ENCODE measurements at places on chromosomes 3 and 15. TPM values are rescaled to one million over a fixed set of nuclear protein-coding genes. Genes with fewer than 3 reads are reported as not detected.

SLC2A2 gene
- not detected for total RNA-seq

KIF23 gene
- total RNA-seq, result 0.71 TPM

RETNLB gene
- not detected for total RNA-seq

- no peak for DNase-seq
These were observed 35.6 kb upstream of the MTHFS start for GRCh38 chr15:79932447-79932846.

- DNase-seq, result no peak
These were observed 586 bp upstream of the LSMEM2 start for GRCh38 chr3:50278123-50278879.

CD80 gene
- total RNA-seq, result 0.41 TPM

DNA sequence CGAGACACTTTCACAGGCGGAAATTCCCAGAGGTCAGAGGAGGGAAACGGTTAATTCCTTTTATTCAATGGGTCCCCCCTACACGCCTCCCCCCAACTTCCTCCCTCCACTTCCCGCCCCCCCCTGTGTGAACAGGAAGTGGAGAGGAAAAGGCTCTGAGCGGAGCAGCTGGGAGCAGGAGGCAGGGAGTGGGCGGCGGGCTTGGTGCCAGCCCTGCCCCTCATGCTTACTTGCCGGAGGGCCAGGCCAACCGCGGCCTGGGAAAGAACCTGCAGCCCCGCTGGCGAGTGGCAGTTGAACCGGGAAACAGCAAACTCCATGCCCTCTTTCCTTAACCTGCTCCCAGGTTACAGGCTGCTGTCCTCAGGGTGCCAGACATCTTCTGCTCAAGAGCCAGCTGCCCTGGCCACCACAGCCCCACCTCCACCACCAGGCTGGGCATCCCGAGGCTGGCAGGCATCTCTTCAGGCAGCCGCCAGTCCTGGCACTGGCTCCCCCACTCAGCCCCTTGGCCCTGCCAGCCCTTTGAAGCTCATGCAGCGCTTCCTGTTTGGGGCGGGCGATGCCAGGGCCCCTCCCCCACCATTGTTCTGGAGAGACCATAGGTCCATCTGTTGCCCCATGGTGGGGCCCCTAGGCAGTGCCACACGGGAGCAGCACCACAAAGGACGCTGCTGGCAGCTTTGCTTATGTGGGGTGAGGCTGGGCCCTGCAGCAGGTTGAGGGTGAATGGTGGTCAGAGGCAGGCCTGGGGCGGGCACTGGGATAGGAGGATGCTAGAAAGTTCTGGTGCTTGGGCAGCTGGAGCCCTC lies 12.9 kb downstream of the VPS18 start:
- DNase-seq, result peak; percentile 60

DNA sequence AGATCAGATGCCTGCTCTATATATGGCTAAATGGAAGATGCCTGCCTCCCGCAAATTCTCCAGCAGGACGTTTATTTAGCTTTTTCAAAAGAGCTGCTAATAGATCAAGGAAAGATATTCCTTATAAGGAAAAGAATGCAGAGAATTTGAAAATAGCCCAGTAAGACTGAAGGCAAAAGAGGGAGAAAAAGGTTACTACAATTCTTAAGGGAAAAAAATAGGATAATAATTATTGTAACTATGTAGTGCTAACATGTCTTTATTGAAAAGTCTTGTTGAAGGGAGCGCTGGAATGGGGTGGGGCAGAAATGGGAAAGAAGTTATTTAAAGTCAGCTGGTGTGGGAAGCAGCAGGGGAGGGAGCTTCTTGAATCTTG lies 2.9 kb downstream of the TPM1 start:
- DNase-seq, result no peak

VIPR1 gene
- total RNA-seq, result 67.6 TPM

MCCC1 gene
- 16.7 TPM for total RNA-seq

- DNase-seq, result peak; percentile 57
These were observed 17.5 kb downstream of the CIDEC start for GRCh38 chr3:9862391-9863057.

- no peak for DNase-seq
These were observed 387 bp upstream of the VPS33B start for GRCh38 chr15:91022832-91023129.

LRRC15 gene
- not detected for total RNA-seq

DNA sequence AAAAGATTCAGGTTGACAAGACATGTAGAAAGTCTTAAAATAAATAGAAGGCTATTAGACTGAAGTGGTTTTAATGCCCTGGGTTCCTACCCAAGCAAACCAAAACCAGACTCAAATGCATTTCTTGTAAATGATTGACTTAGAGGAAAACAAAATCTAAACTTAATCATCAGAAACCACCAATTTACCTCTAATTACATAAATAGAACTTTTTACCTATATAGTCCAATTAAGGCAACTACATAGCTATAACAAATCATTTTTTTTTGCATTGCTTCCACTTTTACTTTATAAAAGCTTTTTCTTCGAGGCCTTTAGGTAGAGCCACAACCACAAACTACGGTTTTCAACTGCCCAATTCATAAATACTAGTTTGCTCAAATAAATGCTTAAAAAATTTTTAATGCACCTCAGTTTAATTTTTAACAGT lies 231.3 kb upstream of the ARHGEF26 start:
- no peak for DNase-seq

CP gene
- total RNA-seq, result not detected

DNA sequence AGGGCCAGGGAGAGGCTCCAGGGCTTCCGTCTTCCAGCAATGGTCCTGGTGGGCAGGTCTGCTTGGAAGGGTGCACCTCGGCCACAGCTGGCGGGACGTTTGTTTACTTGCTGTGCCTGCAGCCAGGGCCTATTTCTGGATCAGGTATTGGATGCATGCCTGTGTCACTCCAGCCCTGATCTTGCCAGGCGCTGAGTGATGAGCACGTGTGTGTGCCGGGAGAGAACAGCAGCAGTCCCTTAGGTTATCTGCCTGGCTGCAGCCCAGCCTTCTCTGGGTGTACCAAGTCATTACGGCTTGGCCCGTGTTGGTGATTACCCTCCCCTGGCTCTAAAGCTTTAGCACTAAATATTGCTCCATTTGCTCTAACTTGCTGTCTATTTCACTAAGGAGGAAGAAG lies 14.9 kb downstream of the CCDC32 start:
- DNase-seq, result no peak

C3orf70 gene
- total RNA-seq, result not detected

DNA sequence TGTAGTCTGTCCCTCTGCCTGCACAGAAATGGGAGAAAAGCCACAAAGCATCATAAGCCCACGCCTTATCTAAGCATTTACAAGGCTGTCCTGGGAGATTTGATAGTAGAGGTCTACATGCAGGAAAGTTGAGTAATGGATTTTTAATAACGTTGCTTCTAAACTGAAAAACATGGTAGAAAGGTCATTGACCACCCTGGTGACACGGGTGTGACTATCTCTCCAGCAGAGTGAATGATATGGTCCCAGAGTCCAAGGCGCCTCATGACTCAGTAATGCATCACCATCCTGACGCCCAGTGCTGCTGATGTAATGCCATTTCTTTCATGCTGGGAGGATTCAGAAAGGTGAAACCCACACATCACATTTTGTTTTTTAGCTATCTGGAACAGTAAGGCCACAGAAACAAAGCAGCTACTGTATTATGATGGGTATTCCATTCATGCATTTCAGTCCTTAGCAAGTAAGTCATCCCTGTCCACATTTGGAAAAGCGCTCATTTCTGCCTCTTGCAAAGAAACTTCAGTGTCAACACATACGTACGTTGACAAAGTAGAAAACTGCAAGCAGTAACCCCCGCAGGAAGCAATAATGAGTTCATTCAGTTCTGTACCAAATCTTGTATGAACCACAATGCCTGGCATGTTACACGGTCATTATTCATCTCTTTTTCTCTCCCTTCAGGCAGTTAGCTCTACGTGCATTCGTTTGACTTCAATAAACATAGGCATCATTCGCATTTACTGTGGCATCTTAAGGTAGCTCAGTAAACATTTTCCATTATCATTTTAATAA lies 483.5 kb downstream of the GABRG3 start:
- DNase-seq, result no peak

GRCh38 chr3:100525753-100526612 lies 33.6 kb downstream of the TMEM45A start:
- no peak for DNase-seq

GRCh38 chr3:136211547-136211946 lies 15.4 kb upstream of the MSL2 start:
- no peak for DNase-seq

DNA sequence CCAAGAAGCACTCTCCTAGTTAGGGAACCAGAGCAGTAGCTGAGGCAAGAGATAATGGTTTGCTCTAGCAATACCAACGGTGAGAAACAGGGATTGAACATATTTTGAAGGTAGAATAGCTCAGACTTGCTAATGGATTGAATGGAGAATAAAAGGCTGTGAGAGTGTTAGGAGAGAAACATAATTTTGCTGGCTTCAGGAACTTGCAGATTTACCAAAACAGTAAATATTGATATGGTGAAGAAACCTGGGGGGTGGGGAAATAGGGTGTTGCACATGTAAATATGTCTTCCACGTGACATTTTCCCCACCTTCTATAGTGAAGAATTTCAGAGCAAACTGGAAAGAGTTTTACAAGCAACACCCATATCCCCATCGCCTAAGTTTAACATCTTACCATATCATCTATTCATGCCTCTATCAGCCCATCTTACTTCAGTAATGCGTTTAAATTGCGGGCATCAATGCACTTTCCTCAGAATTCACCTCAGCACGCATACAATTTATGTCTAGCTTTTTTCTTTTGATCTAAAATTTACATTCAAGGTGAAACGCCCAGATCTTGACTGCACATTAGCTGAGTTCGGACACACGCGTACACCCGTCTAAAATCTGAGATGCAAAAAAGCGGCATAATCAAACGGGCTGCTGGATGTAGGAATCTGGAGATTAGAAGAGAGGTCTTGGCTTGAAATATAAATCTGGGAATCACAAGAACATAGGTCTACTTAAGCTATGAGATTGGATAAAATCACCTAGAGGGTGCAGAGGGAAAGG lies 891 bp upstream of the NR1D2 start:
- no peak for DNase-seq

DNA sequence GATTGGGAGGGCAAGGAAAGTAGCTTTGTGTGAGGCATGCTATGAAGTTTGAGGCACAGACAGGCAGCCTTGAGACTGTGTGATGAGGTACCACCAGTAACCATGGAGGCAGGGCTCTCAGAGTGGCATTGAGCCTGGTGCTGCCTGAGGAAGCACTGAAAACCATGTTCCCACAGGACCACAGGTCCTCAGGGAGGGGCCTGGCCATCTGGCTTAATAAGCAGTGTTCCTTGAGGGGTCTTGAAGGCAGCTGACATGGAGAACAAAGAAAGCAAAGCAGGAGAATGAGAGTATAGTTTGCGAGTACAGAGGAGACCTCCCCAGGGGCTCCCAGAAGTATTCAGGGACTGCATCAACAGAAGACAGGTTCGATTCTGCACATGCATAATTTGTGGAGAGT lies 346.6 kb downstream of the EPHB1 start:
- no peak for DNase-seq

DNA sequence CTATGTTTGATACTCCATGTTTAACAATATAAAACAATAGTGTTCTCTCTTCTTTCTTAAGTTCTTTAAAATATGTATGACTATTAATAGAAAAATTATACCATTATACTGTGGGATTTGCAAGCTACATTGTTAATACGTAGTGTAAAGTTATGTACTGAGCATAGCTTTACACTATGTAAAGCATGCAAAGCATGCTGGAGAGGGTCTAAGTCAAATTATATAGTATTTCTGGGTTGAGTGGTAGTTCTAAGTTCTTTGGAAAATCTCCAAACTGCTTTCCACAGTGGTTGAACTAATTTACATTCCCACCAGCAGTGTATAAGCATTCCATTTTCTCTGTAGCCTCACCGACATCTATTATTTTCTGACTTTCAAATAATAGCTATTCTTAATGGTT lies 253.0 kb downstream of the RAP2B start:
- no peak for DNase-seq

ACTC1 gene
- not detected for total RNA-seq

CSNK1G1 gene
- 12.2 TPM for total RNA-seq

- DNase-seq, result no peak
These were observed 373.4 kb downstream of the OCA2 start for GRCh38 chr15:27725731-27726130.

DNA sequence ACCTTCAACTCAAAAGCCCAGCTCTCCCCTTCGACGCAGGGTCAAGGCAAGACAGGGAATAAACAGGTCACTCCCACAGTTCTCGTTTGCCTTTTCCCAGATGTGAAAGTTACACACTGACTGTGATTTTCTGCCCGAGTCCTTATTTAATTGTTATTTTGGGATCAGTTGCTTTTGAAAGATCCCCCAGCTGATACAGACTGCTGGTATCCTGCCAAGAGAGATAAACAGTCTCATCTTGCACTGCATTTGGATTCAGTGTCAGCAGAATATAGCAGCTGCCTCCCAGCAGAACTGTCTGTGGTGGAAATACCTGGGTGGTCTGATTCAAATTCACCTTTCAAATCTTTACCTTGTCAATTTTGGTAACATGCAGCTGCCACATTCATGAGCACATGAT lies 56.0 kb upstream of the FAM3D start:
- DNase-seq, result no peak

USP4 gene
- 95.2 TPM for total RNA-seq

ITGA11 gene
- total RNA-seq, result 0.20 TPM

GRCh38 chr3:194573680-194574437 lies 59.4 kb downstream of the TMEM44 start:
- DNase-seq, result peak; percentile 17

TIMP4 gene
- not detected for total RNA-seq

DNA sequence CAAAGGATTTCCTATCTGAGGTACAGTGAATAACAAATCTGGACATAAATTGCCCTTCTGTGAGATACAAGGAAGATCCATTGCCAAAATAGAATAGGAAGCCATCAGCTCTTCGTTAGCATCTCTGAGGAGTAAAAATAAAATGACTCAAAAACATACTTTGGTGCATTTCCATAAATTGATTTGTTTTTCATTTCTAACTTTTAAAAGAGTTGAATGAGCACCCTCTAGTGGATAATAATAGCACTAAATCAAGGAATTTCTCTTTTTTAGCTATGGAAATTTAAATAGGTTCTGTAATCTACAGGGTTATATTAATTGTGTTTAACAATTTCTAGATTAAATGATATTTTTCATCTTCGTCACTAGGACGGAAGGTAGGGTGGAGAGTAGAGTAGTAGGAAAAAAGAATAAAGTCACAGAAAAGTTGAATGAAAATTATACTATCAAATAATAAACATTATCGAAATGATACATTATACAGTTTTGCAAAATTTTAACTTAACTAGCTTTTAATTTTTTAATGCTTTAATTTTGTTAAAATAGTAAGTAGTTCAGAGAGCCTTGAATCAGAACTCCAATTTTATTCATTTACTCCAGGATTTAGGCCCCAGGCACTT lies 6.4 kb downstream of the NSUN3 start:
- DNase-seq, result peak; percentile 47

GRCh38 chr15:29099131-29099880 lies 170.3 kb downstream of the NSMCE3 start:
- no peak for DNase-seq

DNA sequence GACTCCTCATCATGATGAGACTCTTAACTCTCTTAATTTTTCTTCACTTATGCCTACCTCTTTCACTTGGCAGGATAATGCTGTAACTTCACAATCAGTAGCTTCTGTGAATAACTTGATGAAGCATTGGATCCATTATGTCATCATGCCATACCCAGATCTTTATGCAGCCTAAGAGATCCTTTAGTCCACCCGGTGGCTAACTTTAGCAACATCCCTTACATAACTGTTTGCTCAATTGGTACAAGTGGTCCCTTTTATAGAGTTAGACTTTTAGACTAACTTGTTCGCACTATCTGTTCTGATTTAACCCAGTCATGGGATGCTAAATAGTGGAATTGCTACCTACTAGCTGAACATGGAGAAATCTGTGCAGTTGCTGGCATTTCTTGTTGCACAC lies 184.5 kb downstream of the USP13 start:
- no peak for DNase-seq

GOLGA8J gene
- total RNA-seq, result not detected

- DNase-seq, result no peak
These were observed 252.5 kb downstream of the CDIN1 start for GRCh38 chr15:36831904-36832287.

All from CD4-positive, alpha-beta T cell (primary cell).